Activated gamma-delta T cell (primary cell): ENCODE measurements at places on chromosomes 4 and X.

- DNase-seq: no peak
Observed at GRCh38 chr4:13701937-13702446, 74.5 kb upstream of the BOD1L1 start.

DNA sequence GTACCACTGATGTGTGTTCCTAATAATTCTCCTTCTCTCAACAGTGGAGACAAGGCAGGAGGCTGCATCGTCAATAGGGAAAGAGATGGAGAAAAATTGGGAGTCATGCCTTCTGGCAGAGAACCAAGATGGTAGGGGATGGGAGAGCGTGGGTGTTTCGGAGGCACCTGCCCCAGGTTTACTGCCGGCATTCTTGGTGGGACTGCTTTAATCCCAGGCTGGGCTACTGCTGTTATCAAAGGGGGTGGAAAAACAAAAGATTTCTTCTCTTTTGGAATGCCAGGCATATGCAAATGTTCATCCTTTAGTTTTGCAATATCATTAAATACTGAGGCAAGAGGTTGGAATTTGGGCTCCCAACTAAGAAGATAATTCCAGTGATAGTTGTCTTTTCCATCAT is 257.0 kb downstream of the DCHS2 start:
- no peak for DNase-seq

- DNase-seq: no peak
Observed at GRCh38 chrX:37405956-37406355, 56.8 kb downstream of the PRRG1 start.

GRCh38 chr4:158313566-158313965 is 103.3 kb downstream of the TMEM144 start:
- no peak for DNase-seq

GRCh38 chrX:1224954-1225353 is 12.5 kb upstream of the CRLF2 start:
- no peak for DNase-seq

DNA sequence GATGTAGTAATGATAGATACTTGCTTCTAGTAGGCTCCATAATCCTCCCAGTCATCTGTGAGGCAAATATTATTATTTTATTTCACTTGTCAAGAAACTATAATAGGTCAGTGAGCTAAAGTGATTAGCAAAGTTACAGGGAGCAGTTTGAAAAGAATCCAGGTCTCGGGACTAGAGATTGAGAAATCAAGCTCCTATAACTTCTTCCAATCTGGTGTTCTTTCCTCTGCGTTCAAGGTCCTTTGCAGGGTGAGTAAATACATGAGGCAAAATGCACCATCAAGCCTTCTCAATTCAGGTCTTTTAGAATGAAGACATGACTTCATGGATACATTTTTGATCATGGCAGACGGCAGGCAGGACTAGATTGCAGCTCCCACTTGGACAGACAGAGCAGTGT is 150.4 kb downstream of the FRAS1 start:
- no peak for DNase-seq

GRCh38 chrX:150038986-150039599 is 100.8 kb upstream of the EOLA2 start:
- DNase-seq: no peak

DNA sequence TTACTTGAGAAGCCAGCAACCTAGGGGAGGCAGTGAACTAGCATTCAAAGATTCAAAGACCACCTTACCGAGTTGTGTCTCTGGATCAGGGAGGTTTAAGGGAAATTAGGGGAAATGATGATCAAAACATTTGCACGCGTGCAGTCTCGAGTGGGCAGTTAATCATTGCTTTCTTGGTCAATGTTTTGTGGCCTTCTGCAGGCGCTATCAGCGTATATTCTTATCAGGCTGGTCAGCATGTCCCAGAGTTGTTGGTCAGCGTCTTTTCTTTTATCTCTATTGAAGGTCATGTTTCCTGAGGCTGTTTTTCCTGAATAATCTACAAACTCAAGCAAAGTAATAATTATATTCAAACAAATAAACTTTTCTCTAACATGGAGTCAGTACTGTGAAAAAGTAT is 84.0 kb upstream of the ZNF81 start:
- no peak for DNase-seq

GRCh38 chr4:2497931-2498330 is 29.0 kb downstream of the RNF4 start:
- no peak for DNase-seq

DNA sequence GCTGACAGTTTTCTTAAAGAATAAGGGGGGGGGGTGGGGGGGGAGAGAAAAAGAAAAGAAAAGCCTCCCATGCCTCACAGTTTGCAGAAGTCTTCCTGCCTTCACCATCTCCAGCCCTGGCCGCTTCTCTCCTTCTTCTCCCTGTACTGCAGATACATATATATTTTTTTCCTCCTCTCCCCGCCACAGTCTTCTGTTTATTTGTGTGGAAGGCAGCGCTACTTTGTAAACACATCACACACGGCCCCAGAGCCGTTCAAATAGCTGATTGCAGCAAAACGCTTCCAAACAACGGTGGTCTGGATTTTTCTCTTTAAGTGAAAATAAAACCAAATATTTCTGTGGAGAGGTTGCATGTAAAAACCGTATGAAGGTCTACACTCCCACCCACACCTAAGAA is 732 bp downstream of the NLGN4X start:
- DNase-seq: no peak

DNA sequence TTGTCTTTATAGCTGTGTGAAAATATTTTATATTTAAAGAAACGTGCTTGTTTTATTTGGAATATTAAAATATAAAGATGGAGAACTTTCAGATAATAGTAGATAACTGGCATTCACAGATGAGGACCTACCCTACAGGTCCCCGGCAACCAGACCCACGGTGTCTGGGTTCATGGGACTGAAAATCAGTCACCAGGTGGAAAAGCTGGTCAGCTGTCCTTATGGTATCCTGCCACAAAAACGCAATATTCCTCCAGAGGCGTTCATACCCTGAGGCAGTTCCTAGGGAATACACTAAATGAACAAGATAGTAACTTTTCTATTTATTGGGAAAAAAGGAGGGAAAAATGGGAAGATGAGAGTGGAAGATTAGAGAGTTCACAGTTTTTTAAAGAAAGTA is 1.2 kb downstream of the TLR6 start:
- no peak for DNase-seq
